ENCODE measurements at places on chromosomes 16 and 17.

DNA sequence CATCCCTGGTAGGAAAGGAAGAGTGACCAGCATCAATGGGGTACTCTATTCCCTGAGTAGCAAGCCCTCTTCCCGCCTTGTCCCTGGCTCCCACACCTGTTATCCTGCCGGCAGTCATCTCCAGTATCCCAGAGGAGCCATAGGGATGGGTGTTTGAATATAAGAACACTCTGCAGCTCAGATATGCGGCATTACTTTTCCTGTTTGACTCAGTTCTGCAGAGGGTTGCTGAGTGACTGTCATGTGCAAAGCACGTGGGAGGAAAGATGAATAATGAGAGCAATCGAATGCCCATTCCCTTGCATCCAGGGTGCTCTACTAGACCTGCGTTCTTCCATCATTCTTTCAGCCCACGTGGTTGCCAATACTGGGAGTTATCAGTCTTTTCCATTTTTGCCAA lies 115.1 kb downstream of the PRKCB start:
- DNase-seq = peak; percentile 16

DNA sequence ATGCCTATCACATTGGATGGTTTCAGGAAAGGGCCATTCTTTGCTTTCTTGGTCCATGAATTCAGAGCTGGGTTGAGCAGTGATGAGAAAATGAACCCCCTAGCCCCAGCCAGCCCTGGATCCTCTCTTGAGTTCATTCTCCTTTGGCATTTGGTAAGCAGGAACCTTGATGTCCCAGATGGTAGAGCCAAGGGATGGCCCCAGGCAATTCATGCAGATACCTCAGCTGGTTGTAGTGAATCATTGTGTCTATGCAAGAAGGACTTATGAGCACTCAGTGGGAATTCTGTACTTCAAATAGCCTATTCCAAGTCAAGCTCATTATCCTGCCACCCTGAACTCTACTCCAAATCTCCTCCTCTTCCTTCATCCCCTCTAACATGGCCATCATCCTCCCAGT lies 412.7 kb downstream of the UTP18 start:
- no peak for DNase-seq

GRCh38 chr17:50118076-50118827 lies 11.7 kb downstream of the SAMD14 start:
- no peak for DNase-seq

DNA sequence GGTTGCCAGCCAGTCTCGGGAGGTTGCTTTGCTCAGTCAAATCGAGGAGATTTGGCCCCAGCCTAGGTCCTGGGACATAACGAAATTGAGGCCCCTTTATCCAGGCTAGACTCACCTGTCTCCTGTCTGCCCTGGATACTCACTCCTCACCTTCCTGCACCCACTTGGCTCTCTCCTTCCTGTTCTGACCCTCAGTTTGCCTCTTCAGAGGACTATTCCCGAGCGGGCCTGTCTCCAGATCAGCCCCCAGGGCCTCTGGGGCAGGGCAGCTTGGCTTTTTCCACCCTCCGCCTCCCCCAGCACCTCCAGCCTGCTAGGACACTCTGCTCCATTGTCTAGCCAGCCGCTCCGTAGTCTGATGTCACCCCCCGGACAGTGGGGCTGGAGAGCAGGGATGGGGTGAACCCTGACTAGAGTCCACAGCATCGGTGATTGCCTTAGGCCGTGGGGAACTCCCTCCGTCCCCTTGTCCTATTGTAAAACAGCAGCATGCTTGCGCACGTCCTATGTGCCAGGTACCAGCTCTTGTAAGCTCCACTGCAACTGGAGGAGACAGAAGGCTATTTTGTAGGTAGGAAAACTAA lies 8.8 kb downstream of the WFIKKN2 start:
- DNase-seq = no peak

DNA sequence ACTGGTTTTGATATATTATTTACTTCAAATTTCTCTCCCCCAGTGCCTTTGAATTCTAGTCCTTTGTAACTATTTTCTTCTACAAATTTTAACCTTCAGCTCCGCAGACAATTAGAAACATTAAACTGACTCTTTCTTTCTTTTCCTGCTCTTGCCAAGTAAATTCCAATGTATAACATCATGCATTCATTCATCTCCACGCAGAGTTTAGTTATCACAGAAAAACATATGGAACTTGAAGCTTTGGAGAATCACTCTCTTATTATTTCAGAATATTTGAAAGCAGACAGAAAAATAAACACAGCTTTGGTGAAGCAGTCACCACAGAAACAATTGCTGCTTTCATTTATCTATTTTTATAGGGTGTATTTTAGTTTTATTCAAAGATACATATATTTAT lies 778.7 kb upstream of the CDH8 start:
- DNase-seq = no peak

GRCh38 chr17:41974031-41974430 lies 7.4 kb downstream of the CNP start:
- no peak for DNase-seq

DNA sequence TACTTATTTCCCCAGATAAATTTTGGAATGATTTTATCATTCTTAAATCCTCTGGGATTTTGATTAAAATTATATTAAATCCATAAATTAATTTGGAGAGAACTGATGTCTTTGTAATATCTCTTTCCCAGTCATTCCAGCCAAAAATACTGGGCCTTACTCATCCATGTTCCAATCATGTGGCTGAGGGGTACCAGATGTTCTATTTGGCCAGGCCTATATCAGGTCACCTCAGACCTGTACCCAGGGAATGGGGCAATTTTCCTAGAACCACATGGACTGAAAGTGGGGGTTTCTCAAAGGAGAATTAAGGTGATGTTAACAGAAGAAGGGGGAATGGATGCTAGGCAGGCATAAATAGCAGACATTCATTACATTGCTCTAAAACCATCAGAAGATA lies 7.5 kb downstream of the SNTB2 start:
- DNase-seq = no peak

DNA sequence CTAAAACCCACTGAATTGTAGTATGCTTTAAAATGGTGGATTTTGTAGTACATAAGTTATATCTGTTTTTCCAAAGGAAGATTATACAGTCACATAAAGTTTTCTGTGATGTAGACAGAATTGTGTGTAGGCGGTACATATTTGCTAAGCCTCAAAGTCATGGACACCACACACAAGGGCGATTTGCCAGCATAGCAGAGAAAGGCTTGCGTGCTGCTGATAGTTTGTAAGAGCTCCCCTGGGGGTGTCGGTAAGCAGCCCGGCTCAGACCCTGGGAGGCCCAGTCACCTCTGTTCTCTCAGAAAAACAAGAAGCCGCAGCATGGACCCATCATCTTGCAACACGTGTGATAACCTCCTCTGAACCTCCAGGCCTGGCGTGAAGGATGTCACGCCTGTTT lies 38.3 kb upstream of the AKTIP start:
- no peak for DNase-seq

DNA sequence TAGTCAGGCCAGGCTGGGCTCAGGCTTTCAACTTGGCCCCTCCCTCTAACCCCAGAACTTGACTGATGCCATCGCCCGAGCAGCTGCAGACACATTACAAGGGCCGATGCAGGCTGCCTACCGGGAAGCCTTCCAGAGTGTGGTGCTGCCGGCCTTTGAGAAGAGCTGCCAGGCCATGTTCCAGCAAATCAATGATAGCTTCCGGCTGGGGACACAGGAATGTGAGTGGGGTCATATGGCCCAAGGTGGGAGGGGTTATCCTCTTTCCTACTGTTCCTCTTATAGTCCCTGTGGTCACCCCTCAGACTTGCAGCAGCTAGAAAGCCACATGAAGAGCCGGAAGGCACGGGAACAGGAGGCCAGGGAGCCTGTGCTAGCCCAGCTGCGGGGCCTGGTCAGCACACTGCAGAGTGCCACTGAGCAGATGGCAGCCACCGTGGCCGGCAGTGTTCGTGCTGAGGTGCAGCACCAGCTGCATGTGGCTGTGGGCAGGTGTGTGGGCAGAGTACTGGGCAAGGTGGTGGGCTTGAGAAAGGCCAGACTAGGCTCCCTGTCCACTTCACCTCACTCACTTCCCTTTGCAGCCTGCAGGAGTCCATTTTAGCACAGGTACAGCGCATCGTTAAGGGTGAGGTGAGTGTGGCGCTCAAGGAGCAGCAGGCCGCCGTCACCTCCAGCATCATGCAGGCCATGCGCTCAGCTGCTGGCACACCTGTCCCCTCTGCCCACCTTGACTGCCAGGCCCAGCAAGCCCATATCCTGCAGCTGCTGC lies 2.1 kb upstream of the NRN1L start:
- no peak for DNase-seq

DNA sequence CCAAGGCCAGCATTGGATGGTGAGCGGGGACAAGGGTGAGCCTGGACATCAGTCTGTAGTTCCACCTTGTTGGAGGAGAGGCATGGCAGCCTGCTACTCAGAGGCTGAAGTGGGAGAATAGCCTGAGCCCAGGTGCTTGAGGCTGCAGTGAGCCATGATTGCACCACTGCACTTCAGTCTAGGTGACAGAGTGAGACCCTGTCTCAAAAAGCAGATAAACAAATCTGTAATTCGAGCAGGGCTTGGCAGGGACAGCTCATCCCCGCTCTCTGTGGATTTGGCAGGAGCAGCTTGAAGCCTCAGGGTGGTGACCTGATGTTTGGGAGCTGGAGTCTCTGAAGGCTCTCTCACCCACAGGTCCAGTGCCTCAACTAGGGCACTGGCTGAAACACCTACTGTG lies 38.6 kb upstream of the ZCCHC14 start:
- no peak for DNase-seq

DNA sequence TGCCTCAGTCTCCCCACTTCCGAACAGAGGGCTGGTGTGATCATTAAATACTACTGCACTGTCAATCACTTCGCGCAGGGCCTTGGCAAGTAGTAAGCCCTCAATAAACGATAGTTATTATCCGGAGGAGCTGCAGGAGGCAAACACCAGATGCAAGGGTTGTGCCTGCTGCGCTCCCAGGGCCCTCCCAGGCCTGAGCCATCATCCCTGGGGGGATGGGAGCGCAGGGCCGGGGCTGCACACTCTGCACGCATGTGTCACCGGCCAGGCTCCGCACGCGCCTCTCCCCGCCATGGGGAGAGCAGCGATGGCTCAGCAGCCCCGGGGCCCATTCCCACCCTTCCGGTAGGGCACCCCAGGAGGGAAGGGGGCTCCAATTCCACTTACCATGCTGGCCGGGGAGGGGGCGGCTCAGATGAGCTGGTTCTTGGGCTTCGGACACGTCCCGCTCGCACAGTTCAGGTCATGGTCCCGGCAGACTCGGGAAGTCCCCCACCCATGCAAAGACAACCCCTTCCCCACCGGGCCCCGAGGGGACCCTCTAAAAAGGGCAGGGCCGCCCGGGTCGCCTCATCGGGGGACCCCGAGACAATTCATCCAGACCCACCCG lies 681 bp downstream of the XPO6 start:
- peak; percentile 62 for DNase-seq

GRCh38 chr16:11949527-11949926 lies 7.7 kb upstream of the NPIPB2 start:
- DNase-seq = no peak

DNA sequence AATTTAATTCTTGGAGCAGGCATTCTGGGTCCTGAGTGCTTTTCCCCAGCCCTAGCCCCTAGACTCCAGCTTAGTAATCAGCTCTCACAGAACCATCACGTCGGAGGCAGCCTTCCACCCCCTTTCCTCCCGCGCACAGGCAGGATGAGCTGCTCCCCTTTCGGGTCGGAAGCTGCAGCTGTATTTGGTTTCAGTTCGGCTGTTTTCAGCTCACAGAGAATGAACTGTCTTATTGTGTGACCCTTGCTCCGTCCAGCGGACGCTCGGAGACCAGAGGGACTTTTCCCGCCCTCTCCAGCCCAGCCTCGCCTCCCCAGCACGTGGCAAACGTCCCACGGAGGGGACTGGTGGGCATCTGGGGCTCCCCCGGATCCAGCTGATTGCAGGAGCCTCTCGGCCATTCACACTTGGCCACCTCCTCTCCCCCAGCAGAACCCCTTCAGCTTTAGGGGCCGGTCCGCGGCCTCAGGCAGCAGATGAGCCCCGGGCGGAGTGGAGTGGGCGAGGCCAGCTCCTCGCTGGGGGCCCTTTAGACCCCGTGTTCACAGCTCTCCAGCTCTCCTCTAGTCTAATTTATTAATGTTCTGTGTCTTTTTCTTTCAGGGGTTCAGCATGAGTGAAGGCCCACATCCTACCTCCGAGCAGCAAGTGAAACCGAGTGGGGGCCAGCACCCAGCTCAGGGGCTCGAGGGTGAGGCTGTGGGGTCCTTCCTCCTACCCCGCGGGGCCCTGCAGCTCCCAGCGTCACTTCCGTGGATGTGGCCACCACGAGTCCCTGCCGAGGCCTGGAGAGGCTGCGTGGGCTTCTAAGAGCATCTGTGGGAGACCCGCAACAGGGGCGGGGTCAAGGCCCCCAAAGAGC lies 863 bp upstream of the UTS2R start:
- peak; percentile 27 for DNase-seq

GRCh38 chr16:81623365-81624102 lies 155.6 kb upstream of the PLCG2 start:
- DNase-seq = peak; percentile 6

GRCh38 chr16:75402159-75402820 lies 31.0 kb downstream of the CFDP1 start:
- DNase-seq = no peak

DNA sequence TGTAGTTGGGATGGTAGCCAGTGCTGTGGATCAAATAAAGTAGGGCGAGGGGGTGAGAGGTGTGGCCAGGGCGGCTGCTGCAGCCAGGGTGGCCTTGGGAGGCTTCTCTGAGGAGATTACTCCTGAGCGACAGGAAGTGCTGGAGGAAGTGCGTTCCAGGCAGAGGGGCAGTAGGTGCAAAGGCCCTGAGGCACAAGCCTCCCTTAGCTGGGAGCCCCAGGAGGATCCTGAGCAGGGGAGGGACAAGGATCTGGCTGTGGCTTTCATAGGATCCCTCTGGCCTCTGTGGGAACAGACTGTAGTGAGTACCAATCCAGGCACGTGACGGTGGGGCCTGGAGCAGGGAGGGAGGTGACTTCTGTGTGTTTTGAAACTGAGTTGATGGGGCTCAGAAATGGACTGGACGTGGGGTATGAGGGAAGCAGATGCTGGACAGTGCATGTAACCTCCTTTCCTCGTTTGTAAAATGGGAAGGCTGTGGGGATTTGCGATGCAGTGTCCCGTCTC lies 2.8 kb downstream of the LLGL1 start:
- no peak for DNase-seq

- no peak for DNase-seq
Measured at GRCh38 chr16:48054881-48055601, 100.8 kb downstream of the ABCC12 start.

DNA sequence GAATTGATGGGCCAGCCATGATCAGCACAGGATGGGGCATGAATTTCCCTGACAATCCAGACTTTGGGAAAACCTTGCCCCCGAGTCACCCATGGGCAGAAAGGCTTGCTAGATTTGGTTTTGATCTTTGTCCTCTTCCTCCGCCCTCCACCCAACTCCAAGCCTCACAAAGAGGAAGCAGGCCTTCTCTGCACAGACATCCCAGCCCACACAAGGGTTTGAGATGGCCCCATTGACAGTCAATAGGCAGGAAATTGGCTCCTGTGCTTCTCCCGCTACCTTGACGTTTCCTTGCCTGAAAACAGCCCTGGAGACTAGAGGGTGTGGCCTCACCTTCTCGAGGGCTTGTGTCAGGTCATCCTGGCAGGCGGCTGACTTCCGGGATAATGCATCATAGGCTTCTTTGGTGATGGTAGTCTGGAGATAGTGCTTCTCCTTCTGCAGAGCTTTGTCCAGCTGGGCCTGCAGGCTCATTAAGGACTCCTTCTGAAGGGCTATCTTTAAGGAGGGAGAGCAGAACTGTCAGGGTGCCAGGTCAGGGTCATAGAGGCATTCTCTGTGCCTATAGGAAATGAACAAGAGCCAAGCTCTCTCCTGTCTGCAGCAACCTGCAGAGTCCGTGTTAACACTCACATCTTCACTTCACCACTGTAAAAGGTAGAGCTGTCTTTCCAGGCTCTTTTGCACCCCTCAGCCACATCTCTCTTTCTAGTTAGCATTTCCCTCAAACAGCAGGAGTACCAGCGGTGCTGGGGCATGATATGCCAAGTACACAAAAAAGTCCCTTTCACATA lies 32.2 kb downstream of the DHX38 start:
- DNase-seq = no peak
